ENCODE measurements at places on chromosomes 3 and 15. TPM values are rescaled to one million over a fixed set of nuclear protein-coding genes. Genes with fewer than 3 reads are reported as not detected.
A peak's percentile ranks its signal among the peaks of the same experiment; 100 is the strongest.

GRCh38 chr3:131688370-131688769 lies 185.6 kb upstream of the MRPL3 start:
- no peak overlapping the region for H3K4me3 ChIP-seq
- no peaks in the 10 kb centered on the region for H3K4me1 ChIP-seq
- H3K36me3 ChIP-seq = no peaks in the 10 kb centered on the region
- DNase-seq = no peak
- no peaks in the 10 kb centered on the region for H3K27me3 ChIP-seq
- H3K27ac ChIP-seq = no peak overlapping the region

DNA sequence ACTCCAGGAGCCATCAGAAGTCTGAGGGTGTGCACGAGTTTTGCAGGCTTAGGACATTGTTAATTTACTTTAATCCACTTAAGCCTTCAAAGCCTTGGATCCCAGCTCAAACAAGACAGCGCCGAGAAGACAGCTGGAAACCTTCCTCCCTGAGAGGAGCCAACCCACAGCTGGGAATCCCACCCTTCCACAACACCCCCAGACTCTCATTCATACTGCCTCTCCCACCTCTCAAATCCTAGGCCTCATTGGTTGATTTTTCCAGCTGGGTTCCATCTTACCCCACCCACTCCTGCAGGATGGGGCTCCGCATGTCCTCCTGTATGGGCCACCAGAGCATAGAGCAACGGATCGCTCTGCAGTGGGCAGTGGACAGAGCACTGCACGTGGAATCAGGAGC lies 80.4 kb downstream of the SEMA5B start:
- no peaks in the 10 kb centered on the region for H3K27me3 ChIP-seq
- DNase-seq = no peak
- no peaks in the 10 kb centered on the region for H3K4me1 ChIP-seq
- no peak overlapping the region for H3K4me3 ChIP-seq

GRCh38 chr15:58070801-58071418 lies 5.4 kb upstream of the ALDH1A2 start:
- H3K27ac ChIP-seq = no peak overlapping the region
- no peaks in the 10 kb centered on the region for H3K4me1 ChIP-seq
- no peak overlapping the region for H3K4me3 ChIP-seq
- peak; percentile 67 for DNase-seq
- peaks cover 4% of the 10 kb centered on the region for H3K27me3 ChIP-seq
- H3K36me3 ChIP-seq = no peaks in the 10 kb centered on the region

CLEC3B gene
- 21.3 TPM for total RNA-seq

EPHB1 gene
- total RNA-seq = 16.4 TPM

GRCh38 chr15:74373731-74374647 lies 6.5 kb upstream of the CYP11A1 start:
- H3K4me1 ChIP-seq = no peaks in the 10 kb centered on the region
- H3K4me3 ChIP-seq = peak overlapping the region; percentile 65
- no peak overlapping the region for H3K27ac ChIP-seq
- no peaks in the 10 kb centered on the region for H3K36me3 ChIP-seq

DNA sequence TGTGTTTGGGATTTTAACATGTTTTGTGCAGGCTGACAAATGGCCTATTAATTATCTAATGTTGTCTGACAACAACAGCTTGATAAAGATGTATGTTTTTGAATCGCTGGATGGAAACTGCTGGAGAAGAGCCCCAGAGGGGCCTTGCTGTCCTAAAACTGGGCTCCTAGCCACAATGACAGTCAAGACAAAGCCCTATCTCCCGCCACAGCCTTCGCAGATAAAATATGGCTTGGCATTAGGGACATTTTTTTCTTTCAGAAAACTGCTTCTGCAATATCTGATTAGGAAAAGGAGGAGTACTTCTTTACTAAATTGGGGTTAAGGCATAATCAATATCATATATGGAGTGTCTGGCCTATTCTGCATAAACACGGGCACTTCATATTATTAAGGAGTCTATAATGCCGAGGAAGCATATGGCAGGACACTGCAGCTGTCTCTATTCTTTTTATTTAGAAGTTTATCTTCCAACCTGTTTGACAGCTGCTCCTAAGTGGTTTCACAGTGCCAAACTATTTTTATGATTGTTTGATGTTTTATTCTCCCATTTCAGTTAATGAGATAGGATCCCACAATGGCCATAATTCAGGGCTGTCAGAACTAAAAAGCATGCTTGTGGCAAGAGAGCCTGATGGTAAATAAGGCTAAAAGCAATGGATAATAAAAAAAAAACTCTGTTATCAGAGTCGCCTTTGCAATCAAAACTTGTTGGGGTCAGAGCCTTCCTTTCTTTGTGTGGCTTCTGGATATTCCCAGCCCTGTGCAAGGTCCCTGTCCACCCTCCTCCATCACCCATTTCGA lies 210.1 kb downstream of the MECOM start:
- H3K4me1 ChIP-seq = no peaks in the 10 kb centered on the region
- DNase-seq = no peak
- no peaks in the 10 kb centered on the region for H3K36me3 ChIP-seq
- H3K27me3 ChIP-seq = no peaks in the 10 kb centered on the region

- peaks cover 13% of the 10 kb centered on the region for H3K27me3 ChIP-seq
- H3K4me1 ChIP-seq = peaks cover 13% of the 10 kb centered on the region
- DNase-seq = peak; percentile 77
- no peaks in the 10 kb centered on the region for H3K36me3 ChIP-seq
- peak within 1 kb of the TSS; percentile 47 for H3K4me3 ChIP-seq
These were observed at the start of gene MYO5C for GRCh38 chr15:52295421-52296001. TSS of gene MYO5C (minus strand) at chr15:52295804. CDS start at chr15:52295636, 168 bp downstream.

- no peak overlapping the region for H3K27ac ChIP-seq
- no peaks in the 10 kb centered on the region for H3K27me3 ChIP-seq
- no peak for DNase-seq
These were observed 709.4 kb downstream of the SQOR start for GRCh38 chr15:46344115-46344724.

CPNE9 gene
- not detected for total RNA-seq

GRCh38 chr15:58190419-58190818 lies 52.2 kb downstream of the AQP9 start:
- no peaks in the 10 kb centered on the region for H3K4me1 ChIP-seq
- H3K27me3 ChIP-seq = no peaks in the 10 kb centered on the region
- H3K4me3 ChIP-seq = no peak overlapping the region

B4GALT4 gene
- total RNA-seq = 13.0 TPM

TM6SF1 gene
- 2.8 TPM for total RNA-seq

GOLGA8J gene
- total RNA-seq = not detected

SV2B gene
- 4.2 TPM for total RNA-seq

DNA sequence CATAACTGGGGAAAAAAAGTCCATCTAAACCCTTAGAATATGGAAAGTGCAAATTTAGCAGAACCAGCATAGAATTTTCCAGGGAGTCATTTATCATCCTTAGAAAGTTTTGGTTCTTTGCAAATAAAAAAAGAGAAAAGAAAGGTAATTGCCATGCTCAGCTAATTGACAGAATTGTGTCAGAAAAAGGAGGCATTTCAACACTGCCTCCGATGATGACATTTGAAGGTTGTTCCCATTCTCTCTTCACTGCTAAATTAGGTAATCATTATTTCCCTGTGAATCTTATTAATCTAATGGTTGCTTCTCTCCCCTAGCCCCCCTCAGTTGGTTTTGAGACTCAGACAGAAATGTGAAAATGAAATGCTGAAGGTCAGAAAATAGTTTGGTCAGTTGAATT lies 139.2 kb downstream of the PDCD6IP start:
- no peaks in the 10 kb centered on the region for H3K4me1 ChIP-seq
- no peaks in the 10 kb centered on the region for H3K27me3 ChIP-seq
- no peak overlapping the region for H3K4me3 ChIP-seq
- no peak for DNase-seq

GRCh38 chr15:70708839-70709238 lies 54.5 kb downstream of the UACA start:
- H3K4me3 ChIP-seq = no peak overlapping the region
- H3K4me1 ChIP-seq = peaks cover 9% of the 10 kb centered on the region
- H3K36me3 ChIP-seq = no peaks in the 10 kb centered on the region
- no peaks in the 10 kb centered on the region for H3K27me3 ChIP-seq

GRM2 gene
- total RNA-seq = under 0.01 TPM

NTRK3 gene
- 3.3 TPM for total RNA-seq

GRCh38 chr3:55526332-55527030 lies 39.4 kb upstream of the WNT5A start:
- peaks cover 14% of the 10 kb centered on the region for H3K4me1 ChIP-seq
- H3K27me3 ChIP-seq = no peaks in the 10 kb centered on the region
- DNase-seq = no peak
- H3K27ac ChIP-seq = no peak overlapping the region
- H3K36me3 ChIP-seq = no peaks in the 10 kb centered on the region

DNA sequence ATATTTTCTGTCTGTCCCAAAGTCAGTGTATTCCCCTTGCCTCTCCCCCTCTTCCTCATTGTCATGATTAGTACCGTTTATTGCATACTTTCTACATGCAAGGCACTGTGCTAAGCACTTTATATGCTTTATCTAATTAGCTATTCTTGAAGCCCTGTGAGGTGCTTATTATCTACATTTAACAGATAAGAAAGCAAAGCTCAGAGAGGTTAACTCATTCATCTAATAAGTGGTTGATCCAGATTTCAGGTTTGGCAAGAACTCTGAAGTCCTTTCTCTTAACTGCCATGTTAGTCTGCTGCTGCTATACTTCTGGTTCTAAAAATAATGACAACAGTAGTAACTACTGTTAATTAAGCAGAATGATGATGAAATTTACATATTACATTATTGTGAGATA lies 13.5 kb downstream of the IQGAP1 start:
- no peaks in the 10 kb centered on the region for H3K4me1 ChIP-seq
- H3K36me3 ChIP-seq = no peaks in the 10 kb centered on the region
- H3K4me3 ChIP-seq = no peak overlapping the region
- no peaks in the 10 kb centered on the region for H3K27me3 ChIP-seq

DNA sequence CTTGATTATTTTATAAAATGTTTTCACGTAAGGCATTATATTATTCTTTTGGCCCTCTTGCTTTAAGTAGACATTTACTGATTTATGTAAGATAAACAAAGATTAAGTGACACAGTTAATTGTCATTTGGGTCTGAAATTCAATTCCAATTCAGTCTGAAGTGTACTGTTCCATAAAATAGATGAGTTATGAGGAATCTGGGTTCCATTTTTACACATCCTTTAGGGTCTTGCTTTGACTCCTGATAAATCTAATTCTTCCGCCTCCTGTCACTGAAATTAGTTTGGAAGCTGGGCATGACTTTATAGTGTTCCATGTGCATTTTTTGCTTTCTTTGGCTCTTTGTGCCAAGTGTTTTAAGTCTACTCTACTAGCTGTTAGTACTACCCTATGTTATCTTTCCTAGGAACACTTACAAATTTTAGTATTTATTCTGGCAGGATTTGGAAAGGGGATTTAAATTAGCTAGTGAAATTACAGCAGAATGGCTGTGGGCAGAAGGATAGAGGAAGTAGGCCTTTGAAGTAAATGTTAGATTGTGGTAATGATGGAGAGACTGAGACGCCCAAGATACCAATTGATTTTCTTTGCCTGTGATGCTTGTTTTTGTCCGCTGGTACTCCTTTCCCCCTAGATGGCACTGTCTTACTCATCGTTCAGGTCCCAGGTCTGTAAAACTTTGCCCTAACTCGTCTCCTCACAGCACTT lies 14.3 kb downstream of the ARL8B start:
- peaks cover 70% of the 10 kb centered on the region for H3K4me1 ChIP-seq
- H3K27ac ChIP-seq = no peak overlapping the region
- no peak for DNase-seq

DNA sequence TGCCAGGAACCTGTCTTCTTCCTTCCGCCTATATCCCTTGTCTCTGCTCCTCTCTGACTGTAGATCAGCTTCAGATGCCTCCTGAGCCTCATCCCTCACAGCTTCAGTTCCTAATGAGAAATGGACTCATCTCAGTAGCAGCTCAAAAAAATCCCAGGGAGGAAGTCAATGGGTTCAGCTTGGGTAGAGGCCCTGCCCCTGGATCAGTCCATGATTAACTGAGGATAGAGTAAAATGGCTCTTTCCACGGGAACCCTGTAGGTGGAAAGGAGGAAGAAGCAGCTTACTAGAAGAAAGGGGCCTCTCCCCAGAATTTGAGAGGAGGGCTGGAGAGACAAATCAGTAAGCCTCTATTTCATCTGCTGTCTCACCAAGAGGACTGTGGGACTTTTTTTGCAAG lies 26.9 kb upstream of the HCN4 start:
- H3K4me3 ChIP-seq = no peak overlapping the region
- H3K27me3 ChIP-seq = peaks cover 7% of the 10 kb centered on the region
- DNase-seq = no peak
- H3K27ac ChIP-seq = no peak overlapping the region
- H3K36me3 ChIP-seq = no peaks in the 10 kb centered on the region
- no peaks in the 10 kb centered on the region for H3K4me1 ChIP-seq

DNA sequence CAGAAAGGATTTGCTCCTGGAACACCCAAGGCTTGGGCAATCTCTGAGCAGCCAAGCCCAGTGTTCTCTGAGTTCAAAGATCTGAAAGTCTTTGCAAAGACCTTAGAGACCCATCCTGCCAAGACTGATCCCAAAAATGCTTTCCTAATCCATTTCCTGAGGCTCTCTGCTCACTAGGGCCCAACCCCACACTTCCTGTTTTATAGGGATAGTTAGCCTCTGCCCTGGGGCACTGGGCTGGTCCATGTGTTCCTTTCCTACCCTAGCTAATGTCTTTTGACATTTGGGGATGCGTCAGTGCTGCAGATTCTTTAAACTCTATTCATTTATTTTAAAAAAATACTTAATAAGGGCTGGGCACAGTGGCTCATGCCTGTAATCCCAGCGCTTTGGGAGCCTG lies 372.7 kb downstream of the ROBO2 start:
- H3K36me3 ChIP-seq = no peaks in the 10 kb centered on the region
- H3K4me1 ChIP-seq = no peaks in the 10 kb centered on the region
- no peak overlapping the region for H3K4me3 ChIP-seq
- no peak for DNase-seq
- H3K27ac ChIP-seq = no peak overlapping the region

KIF23 gene
- 2.1 TPM for total RNA-seq

MED12L gene
- total RNA-seq = 0.28 TPM

- no peaks in the 10 kb centered on the region for H3K27me3 ChIP-seq
- no peak overlapping the region for H3K4me3 ChIP-seq
- H3K27ac ChIP-seq = no peak overlapping the region
These were observed 101.9 kb upstream of the KCNH8 start for GRCh38 chr3:19046440-19046839.

DNA sequence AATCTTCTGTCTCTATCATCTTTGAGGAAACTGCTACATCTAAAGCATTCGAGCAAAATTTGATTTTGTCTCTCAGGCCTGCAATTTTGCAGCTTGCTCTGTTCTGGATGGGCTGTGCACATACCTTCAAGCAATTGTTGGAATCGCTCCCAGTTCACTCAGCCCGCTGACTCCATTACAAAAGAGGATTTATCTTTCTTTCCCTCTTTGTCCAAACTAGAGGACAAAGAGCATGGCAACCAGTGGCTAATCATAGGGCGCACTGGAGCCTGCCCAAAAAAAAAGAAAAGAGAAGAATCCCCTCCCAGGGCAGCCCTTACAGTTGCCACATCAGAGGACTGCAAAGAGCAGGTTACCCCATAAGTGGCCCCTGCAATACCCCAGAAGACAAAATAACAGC lies 49.0 kb upstream of the DUT start:
- no peak for DNase-seq
- H3K4me1 ChIP-seq = peaks cover 9% of the 10 kb centered on the region
- no peaks in the 10 kb centered on the region for H3K27me3 ChIP-seq

GRCh38 chr15:56883088-56883487 lies 35.4 kb upstream of the TCF12 start:
- peaks cover 10% of the 10 kb centered on the region for H3K4me1 ChIP-seq
- no peaks in the 10 kb centered on the region for H3K27me3 ChIP-seq
- no peaks in the 10 kb centered on the region for H3K36me3 ChIP-seq
- H3K27ac ChIP-seq = no peak overlapping the region
- H3K4me3 ChIP-seq = no peak overlapping the region
- DNase-seq = no peak
